ENCODE measurements at places on chromosomes 1 and 21.

- DNase-seq: no peak
Measured at GRCh38 chr1:24763671-24764070, 18.4 kb downstream of the CLIC4 start.

DNA sequence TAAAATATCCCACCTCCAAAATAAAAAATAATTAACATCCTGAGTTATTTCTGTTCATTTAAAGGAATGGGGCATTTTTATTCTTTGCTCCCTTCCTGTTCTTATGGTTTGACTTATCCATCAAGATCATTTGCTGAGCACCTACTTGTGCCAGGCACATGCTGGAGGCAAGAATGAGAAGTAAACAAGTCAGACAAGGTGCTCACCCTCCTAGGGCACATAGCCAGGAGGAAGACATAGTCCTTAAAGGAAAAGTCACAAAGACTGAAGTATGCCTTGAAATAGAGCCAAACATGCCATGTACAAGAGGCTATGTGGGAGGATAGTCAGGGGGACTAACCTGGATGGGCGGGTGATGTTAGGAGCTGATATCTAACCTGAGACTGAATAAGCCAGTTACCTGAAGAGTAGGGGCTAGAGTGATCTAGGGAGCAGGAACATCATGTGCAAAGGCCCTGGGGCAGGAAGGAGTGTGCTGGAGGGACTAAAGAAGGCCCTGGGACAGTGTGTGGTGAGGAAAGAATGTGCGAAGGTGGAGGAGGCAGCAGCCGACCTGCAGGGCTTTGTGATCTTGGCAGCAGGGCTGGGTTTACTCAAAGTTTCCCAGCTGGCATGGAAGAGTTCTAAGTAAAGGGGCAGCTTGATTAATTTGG is 233.5 kb downstream of the MATN1 start:
- no peak for DNase-seq

GRCh38 chr1:66550243-66550642 is 16.3 kb downstream of the SGIP1 start:
- DNase-seq: no peak

DNA sequence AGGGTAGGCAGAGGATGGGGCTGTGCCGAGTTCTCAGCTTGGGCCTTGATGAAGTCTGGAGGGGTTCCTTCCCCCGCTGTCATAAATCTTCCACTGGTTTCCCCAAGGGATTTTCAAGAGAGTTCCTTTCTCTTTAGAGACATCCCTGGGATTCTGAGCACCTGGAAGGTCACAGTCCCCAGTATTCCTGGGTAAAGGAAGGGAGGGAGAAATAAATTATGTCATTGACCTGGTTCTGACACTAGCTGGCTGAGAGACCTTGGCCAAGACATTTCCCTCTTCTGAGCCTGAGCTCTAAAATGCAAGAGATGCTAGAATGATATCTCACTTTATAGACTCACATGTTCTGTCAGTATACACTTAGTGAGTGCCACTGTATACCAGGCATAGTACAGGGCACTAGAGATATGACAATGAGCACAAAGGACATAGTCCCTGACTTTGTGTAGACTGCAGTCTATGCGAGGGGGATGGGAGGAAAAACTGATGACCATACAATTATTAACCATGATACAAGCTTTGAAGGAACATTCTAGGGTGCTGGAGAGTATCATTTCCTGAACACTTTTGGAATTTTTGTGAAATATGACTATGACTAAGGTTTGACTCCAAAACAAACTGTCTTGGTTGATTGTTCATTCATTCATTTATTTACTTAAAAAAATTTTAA is 165.8 kb upstream of the JUN start:
- DNase-seq: no peak

DNA sequence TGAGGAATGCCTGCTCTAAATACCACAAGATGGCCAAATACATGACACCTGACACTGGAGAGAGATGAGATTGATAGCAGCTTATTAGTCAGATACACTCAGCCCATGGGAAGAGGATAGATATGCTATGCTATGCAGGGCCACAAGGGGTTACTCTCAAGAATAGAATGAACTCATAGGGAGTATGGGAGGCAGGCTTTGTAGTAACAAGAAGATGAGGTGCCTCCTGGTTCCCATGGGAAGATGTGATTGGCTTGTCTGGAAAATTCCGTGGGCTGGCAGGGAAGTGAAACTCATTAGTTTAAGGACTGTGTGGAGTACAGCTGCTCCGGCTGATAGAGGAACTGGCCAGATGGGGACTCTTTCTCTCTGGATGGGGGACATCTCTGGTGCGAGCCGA is 16.5 kb downstream of the CCDC30 start:
- DNase-seq: no peak

DNA sequence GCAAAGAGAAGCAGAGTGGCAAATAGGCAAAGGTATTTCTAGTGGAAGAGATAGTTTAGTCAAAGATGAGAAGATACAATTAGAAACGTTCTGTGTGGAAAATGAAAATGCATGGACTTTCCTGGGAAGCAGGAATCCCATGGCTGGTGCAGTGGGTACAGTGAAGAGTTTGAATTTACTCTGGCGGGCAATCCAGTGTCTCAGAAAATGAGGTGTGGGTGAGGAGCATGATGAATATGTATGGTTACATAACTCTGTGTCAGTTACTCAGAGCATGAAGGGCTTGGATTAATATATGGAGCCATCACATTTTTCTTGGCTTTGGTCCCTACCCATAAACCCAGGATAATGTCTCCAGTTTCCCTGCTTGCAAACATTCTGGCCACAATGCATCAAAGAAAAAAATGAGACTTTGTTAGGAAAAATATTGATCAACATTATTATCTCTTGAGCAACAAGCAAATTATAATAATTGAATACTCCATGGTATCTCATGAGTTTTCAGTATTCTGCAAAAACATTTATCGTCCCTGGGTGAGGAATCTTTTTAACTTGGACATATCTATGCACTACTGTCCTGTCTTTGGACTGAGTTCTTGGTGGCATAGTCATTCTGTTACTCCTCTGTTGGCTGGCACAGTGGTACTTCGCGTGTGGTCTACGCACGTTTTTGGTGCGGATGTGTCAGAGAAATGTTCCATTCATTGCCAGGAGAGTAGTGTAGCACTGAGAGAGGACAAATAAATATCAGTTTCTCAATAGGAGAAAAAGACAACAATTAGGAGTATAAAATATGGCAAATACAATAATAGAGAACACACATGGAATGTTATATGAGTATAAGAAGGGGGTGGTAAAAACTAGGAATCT is 173.7 kb upstream of the C1orf105 start:
- DNase-seq: no peak

DNA sequence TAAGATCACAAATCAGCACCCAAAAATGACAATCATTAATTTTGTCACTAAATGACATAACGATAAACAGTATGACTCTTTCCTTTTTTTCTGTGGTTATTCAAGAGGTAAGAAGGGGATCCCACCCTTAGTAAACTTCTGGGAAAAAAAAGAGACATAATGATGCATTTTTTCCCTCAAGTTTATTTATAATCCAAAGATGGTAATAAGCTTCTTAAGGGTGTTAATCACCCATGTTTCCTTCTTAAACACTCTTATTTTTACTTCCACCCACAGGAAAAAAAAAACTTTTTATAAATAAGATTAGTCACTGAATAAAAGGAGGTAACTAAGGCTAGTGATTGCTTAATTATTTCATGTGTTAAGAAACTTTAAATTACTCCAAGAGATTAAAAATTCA is 24.7 kb downstream of the RGS1 start:
- no peak for DNase-seq

DNA sequence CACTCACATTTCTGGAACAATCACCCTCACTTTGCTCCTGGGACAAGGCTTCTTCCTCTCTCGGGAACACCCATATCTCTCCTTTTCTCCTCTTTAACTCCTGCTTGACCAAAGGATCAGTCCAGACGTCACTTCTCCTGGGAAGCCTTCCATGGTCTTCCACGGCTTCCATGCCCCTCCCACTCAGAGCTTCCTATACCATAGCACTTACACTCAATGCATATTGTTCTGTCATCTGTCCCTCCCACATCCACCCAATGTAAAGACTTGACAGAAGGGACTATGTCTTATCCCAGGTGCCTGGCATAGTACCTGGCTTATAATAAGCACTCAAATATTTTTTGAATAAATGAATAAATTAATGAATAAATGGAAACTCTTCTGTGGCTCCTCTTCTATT is 28.2 kb downstream of the CD34 start:
- no peak for DNase-seq

DNA sequence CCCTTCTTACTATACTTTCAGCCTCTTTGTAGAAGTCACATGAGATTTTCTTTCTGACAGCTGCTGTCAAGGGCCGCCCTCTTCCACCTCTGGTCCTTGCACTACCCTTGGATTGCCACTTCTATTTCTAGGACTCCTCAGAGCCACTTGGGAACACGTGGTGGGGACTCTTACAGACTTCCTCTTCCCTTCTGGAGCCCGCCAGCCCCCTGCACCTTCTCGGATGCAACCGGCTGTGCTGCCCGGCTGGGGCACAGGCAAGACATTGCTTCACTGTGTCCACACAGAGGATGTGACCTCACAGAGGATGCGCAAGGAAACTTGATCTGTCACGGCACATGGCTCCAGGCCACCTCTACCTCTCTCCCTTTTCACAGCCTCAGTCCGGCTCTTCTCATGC is 2.4 kb upstream of the IKBKE start:
- DNase-seq: no peak

DNA sequence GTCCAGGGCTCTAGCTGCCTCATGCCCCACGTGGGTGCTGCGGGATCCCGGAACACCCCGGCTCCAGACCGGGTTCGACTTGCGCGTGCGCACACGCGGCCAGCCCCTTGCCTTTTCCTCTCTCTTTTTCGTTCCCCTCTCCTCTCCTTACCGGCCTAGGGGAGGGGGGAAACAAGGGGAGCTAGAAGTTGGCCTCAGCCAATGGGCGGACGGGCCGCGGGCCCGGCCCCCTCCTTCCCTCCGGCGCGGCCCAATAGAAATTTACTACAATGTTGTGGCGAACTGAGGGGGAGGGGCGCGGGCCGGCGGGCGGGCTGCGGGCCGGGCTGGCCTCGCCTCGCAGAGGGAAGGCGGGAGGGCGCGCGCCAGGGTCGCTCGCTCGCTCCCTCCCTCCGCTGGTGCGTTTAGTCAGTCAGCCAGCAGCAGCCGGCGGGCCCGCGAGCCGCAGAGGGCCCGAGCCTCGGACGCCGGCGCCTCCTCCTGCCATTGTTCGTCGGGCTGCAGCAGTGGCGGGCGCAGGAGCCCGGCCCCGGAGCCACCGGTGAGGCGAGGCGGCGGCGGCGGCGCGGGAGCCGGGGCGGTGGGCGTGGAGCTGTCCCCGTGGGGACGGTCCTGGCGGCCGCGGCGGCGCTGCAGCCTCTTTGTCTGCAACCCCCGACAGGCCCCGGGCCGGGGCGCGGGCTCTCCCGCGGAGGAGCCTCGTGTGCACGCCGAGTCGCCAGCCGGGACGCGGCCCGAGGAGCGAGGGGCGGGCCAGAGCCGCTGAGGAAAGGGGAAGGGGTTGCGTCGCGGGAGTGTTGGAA is at the start of gene EPB41:
Gene EPB41 (plus strand): TSS at position 342 of the 803 bp plus-strand sequence. CDS start 72,869 bp downstream, outside the sequence.
- peak; percentile 89 for DNase-seq

- no peak for DNase-seq
Measured at GRCh38 chr1:225848030-225848955, 33.9 kb downstream of the TMEM63A start.

- DNase-seq: no peak
Measured at GRCh38 chr1:82565146-82565545, 764.4 kb downstream of the ADGRL2 start.

- DNase-seq: no peak
Measured at GRCh38 chr21:45827881-45828579, 153.5 kb upstream of the COL6A1 start.

DNA sequence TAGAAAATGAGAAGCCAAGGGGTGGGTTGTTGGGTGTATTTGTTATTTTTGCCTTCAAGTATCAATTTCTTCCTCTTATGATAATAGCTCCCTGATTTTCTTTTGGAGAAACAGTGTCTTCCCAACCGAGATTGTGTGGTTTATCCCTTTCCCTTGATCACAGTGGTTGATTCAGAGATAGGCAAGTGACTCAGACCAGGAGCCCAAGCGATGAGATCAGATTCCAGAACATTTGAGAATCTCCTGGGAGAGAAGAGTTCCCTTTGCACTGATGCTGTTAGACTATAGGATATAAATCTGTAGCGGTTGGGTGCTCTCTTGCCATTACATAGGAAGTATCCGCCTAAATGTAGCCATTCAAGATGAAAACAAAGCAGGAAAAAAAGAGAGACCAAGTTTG is 90.1 kb upstream of the WDR26 start:
- DNase-seq: no peak

GRCh38 chr1:204756811-204757210 is 71.3 kb upstream of the LRRN2 start:
- no peak for DNase-seq

- no peak for DNase-seq
Measured at GRCh38 chr1:4778056-4778455, 123.6 kb downstream of the AJAP1 start.

DNA sequence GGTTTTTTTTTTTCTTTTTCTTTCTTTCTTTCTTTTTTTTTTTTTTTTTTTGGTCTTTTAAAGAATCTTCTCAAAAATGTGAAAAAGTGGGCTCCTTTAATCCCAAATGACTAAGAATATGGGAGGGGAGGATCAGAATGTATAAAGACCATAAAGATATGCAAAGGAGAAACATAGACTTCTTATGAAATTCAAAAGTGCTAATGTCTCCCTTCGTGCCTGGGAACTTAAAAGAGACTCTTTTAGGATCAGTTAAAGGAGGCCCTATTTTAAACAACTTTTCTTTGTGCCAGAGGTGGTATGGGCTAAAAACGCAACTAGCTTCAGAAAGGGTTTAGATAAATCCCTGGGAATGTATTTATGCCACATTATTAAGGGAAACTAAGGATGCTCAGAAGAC is 54.2 kb upstream of the KAZN start:
- DNase-seq: no peak

DNA sequence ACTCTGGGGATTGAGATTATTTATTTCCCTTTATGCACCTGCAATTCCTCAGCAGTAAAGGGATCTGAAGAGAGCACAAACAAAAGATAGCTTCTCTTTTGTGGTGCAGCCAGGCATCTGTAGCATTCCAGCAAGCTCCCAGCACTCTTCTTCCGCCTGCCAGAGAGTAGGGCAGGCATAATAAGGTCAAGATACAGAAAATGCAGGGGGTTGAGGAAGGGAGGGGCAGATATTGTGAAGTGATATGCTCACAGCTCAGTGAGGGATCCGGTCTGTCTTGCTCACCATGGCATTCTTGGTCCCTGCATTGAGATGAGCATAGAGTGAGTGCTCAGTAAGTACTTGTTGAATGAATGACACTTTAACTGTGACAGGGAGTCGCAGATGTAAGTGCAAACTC is 23.9 kb downstream of the FASLG start:
- no peak for DNase-seq

Measured in stimulated activated CD8-positive, alpha-beta memory T cell treated with anti-CD3 and anti-CD28 coated beads, Interleukin-2, amount 100 ng/mL, for 48 hours (primary cell).